ENCODE measurements at places on chromosomes 13 and 19.

DNA sequence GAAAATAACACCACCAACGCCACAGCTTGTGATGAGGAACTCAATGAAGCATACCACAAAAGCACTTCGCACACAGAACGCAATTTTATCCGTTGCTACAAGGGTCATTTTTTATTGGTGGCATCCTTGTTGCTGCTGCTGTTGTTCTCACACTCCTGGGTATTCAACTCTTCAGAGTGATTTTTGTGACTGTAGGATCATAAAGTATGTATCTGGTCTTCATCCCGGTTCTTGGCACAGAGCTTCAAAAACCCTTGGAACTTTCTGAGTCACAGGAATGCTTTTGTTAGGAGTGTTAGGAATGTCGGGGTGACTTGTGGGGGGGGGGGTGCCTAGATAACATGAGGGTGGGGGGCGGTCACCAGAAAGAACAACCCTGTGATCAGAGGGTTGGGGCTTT lies 108.4 kb downstream of the ZNF557 start:
- no peak for DNase-seq

DNA sequence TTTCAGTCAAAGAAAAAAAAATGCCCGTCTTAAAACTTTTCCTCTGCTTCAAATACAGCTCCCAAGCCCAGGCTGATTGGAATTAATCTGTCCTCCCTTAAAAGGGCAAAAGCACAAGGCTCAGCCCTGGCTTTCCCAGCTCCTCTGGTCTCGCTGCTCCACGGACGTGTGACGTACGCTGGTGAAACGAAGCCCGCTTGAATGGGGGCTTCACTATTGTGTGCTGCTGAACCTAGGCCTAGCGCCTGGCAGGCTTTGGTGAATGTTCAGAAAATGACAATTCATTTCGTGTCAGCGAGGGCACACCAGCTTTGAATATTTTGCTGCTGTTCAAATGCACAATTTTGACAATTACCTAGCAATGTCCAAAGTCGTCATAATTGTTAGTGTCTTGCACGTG lies 615 bp upstream of the ZNF135 start:
- no peak for DNase-seq

DNA sequence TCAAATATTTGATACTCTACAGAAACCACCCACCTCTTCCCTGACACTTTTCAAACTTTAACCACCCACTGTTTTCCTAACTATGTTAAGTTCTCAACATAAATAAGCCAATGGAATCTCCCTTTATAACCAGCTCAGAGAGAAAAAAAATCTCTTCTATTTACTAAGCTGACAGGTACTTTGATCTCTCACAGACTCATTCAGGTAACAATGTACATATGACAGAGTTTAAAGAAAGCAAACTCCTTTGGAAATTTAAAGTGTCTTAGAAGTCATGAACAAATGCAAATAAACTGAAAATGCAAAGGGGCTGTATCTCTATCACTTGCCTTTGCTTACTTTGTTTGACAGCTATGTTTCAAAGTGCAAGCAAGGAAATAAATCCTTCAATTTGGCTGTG lies 109.3 kb downstream of the KLF12 start:
- DNase-seq: no peak

DNA sequence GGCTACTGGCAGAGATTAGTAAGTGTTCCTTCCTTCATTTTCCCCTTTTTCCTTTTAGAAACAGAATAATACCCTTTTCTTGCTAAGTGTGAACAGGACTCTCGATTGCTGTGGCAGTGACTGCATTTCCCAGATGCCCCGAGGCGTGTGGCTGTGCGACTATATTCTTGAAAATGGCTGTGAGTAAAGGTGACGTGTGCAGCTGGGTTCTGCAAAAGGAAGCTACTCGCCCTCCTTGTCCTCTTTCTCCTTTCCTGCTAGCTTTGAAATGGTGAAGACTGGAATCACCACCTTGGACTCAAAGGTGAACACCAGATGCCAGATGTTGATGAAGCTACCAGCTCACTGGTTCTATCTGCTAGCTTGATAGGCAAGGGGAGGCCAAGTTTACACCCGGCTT lies 121.4 kb downstream of the MIPEP start:
- no peak for DNase-seq

- DNase-seq: no peak
Measured at GRCh38 chr19:41241859-41242258, 22.3 kb upstream of the HNRNPUL1 start.

- no peak for DNase-seq
Measured at GRCh38 chr13:55245005-55245644, 1895.6 kb upstream of the PRR20A start.

GRCh38 chr19:30557927-30558557 lies 185.9 kb downstream of the ZNF536 start:
- DNase-seq: no peak

DNA sequence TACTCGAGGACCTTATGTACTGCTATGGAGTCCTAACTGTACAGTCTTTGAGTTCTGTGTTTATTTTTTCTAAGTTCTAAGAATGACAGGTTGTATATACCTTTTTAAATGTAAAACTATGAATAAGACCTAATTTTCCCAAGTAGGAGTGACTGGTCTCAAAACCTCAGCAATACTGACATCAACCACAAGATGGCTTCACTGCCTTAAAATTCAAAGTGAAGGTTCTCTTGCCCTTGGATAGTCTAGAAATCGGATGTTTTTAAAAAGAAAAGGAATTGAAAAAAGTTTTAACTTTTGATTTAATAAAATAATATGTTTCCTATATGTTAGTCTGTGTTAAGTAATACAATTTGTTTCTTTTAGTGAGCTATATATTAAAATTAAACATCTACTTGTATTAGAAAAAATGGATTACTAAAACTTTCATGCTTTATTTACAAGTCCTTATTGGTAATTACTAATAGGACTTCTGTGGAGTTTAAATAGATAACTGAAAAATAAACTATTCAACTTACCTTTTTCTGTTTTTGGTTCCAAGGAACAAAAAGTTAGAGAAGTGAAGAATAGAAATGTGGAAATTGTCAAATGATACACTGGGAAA lies 52.0 kb downstream of the TDRD3 start:
- DNase-seq: peak; percentile 15

DNA sequence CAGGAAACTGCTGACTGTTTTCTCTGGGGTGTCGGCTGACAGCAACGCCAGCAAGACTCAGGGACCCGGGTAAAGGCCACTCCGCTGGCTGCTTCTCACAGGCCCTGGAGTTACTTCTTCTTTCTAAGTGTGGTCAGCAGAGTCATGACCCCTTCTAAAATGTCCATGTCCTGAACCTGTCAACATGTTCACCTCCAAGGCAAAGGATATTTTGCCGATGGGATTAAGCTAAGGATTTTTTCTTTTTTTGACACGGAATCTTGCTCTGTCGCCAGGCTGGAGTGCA lies 7.9 kb downstream of the PEX11G start:
- no peak for DNase-seq

GRCh38 chr19:46867170-46867569 lies 6.4 kb downstream of the ARHGAP35 start:
- DNase-seq: no peak

Data from AG04450 (cell line).